ENCODE measurements at places on chromosomes 3 and 15.

GRCh38 chr3:77066829-77067228, 26.9 kb downstream of the ROBO2 start:
- DNase-seq: no peak

GRCh38 chr3:146019508-146019907, 141.5 kb downstream of the PLOD2 start:
- no peak for DNase-seq

DNA sequence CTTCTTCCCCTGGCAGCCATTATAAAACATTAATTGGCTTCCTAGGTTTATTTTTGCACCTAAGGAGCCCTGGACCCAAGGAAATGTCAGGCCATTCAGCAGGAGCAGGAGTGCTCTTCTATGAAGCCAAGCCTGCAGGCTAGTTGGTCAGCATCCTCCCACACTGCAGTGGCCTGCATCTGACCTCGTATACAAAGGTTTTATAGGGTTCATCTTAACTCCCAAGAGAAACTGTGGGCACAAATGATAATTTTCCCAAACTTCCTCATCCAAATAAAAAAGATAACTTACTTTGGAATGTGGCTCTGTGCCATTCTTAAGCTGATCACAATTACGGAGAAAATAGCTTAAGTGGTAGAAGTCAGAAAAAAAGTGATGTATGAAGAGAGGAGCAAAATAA, 19.4 kb downstream of the PLSCR1 start:
- no peak for DNase-seq

DNA sequence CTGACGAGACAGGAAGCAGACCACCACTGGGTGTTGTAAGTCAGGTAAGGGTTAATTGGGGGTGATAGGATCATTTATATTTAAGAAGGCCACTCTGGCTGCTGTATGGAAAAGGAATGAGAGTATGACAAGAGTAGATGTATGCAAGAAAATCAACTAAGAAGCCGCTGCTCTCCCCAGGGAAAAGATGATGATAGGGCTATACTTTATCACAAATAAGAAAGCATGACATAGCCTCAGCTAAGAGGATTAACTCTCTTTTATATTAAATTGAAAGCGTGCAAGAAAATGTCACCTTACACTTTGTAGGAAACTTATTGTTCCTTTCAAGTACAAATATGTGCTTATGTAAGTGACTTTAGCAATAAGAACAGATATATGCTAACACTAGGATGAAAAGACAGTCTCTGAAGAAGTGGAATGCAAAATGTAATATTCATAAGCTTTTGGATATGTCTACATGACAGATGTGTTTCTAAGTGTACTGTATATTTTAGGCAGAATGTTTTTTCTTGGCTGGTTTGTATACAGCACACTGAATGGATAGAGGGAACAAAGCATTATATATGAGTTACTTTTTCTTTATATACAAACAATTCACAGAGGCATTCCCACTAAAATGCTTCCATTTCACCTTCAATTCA, 8.7 kb upstream of the NDUFB4 start:
- no peak for DNase-seq

- no peak for DNase-seq
Observed at GRCh38 chr3:195034541-195034940, 236.4 kb downstream of the XXYLT1 start.

GRCh38 chr3:74561881-74562280, 52.6 kb downstream of the CNTN3 start:
- DNase-seq: no peak

GRCh38 chr15:78768096-78768495, 43.2 kb downstream of the ADAMTS7 start:
- DNase-seq: no peak

DNA sequence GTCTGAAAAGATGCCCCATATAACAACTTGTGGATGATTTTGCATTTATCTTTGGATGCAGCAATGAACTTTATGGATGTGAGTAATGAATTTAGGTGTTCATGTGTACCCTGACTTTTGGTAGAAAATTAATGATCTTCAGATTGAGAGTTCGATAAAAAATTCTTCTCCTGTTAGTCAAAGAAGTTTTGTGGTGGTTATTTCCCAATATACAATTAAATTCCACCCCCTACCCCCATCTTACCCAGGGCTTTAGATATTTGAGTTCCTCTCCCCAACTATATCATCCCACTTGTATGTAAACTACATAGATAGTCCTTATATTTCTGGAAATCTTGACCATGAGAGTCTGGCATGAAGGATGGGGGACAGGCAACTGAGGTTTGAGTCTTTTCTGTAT, 126.1 kb upstream of the ALDH1A3 start:
- DNase-seq: no peak

DNA sequence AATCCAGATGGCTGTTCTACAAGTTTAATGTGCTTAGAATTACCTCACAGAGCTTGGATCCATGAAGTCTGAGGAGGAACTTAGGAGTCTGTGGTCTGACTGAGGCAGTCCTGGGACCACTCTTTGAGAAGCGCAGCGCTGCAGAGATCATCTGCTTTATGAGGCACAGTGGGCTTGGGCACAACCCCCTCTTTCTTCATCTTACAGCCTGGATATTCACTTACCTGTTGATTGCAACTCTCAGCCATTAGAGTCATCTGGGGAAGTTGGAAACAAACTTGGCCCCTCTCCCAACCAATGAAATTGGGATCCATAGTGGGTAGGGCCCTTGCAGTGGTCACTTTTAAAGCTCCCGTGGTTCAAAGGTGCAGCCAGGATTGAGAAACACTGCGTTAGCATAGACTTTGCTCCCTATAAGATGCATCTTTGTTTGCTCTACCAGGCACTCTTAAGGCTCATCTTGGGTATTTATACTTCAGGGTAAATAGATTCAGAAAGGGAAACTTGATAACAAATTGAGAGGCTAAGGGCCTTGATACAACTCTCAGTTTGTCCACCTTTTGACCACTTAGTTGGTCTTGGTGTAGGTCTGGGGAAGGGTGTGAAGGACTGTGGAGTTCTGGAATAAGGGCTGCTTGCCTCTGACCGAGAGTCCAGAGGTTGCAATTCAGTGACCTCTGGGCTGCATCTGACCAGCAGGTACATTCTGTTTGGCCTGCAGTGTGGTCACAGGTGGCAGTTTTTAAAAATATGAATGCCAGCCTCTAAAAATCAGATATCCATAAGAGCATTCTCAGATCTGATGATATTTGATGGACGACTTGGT, 22.8 kb downstream of the FEM1B start:
- DNase-seq: no peak

- no peak for DNase-seq
Observed at GRCh38 chr15:49023354-49023753, 22.9 kb downstream of the SECISBP2L start.

GRCh38 chr3:41522612-41523011, 323.3 kb downstream of the CTNNB1 start:
- DNase-seq: no peak

DNA sequence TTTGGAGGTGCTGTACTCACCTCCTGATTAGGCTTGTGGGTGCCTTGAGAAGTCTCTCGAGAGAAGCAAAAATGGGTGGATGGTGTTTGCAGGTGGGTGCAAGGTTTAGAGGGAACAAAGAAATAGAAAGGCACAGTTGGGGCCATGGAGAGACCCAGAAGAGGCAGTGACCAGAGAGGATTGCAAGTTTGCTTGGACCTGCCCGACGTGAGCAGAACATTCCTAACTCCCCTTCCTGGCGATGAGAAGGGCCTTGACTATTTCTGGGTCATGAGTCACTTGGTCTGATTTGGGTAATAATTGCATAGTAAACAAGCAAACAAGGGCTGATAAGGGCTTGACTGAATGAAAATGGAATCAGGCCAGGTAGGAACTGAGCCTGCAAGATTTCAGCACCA, 7.0 kb upstream of the CTSH start:
- DNase-seq: no peak

GRCh38 chr3:149585401-149585726, 72.5 kb downstream of the WWTR1 start:
- DNase-seq: no peak

DNA sequence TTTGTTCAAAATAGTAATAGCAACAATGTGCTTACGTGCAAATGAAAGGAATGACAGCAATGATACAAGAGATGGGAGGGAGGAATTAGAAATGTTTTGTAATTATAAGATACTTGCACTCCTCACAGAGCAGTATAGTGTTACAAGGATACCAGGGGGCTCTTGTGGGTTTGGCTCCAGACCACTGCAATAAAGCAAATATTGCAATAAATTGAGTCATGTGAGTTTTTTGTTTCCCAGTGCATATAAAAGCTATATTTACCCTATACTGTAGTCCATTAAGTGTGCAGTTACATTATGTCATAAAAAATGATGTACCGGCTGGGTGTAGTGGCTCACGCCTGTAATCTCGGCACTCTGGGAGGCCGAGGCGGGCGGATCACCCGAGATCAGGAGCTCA, 864.3 kb downstream of the NSUN3 start:
- no peak for DNase-seq

- DNase-seq: no peak
Observed at GRCh38 chr3:110344487-110344886, 727.1 kb upstream of the NECTIN3 start.

DNA sequence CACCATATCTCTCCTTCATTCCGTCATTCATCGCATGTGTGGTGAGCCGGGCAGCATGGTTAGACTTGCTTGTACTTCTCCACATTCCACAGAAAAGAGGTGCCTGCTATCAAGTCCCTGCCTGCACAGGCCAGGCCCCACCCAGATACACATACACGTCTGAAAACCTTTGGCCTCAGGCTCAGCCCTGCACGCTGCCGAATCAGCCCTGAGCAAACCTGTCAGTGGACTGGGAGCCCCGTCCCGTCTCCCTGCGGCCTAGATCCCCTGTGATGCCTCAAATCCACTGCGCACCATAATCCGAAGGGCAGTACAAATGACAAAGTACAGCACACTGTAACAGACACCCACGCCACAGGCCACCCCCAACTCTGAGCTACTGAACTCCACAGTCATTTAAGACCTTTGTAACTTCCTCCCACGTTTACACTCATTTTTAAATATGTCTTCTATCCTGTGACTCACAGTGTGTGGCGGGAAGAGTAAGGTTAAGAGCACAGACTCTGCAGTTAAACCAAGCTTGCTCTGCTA, 67.1 kb downstream of the MB21D2 start:
- no peak for DNase-seq

- DNase-seq: no peak
Observed at GRCh38 chr3:194150252-194150934, 14.4 kb downstream of the HES1 start.

DNA sequence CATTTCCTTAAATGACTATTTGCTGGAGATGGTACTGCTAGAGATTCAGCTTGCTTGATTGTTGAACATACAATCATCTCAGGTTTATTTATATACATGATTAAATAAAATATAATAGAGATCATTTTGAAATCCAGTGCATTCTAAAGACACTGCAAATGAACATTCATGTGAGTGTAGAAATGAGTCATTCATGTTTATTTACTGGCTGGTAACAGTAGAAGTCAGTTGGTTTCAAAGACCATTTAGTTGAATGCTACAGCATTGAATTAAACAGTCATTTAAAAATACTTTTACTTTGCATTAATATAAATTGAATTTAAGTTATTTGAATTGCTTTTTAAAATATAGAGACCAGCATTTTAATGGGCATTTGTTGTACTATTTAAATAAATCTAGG, 551.9 kb upstream of the GOLIM4 start:
- DNase-seq: no peak

GRCh38 chr3:187661267-187661666, 8.9 kb downstream of the SST start:
- DNase-seq: no peak

DNA sequence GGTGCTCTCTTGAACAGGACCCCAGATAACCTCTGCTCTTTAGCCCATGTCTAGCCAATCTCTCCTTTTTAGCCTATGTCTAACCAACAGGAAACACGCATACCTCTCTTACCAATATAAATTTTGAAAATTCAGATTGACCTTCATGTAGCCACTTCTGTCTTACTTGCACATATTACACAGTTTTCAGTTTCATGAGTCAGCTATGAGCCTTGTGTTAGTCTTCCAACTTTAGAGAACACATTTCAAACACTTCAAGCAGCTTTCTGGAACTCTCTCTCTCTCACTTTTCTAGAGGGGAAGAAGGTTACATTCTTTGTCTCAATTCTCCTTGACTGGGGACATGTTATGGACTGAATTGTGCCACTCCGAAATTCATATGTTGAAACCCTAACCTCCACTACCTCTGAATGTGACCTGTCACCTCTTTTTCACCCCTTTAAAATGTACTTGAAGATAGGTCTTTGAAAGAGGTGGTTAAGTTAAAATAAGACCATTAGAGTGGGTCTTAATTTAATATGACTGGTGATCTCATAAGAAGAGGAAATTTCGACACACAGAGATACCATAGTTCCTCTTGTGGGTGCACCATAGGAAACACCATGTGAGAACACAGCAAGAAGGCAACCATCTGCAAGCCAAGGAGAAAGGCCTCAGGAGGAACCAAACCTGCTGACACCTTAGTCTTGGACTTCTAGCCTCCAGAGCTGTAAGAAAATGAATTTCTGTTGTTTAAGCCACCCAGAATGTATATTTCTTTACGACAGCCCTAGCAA, 480.3 kb upstream of the ALCAM start:
- no peak for DNase-seq

DNA sequence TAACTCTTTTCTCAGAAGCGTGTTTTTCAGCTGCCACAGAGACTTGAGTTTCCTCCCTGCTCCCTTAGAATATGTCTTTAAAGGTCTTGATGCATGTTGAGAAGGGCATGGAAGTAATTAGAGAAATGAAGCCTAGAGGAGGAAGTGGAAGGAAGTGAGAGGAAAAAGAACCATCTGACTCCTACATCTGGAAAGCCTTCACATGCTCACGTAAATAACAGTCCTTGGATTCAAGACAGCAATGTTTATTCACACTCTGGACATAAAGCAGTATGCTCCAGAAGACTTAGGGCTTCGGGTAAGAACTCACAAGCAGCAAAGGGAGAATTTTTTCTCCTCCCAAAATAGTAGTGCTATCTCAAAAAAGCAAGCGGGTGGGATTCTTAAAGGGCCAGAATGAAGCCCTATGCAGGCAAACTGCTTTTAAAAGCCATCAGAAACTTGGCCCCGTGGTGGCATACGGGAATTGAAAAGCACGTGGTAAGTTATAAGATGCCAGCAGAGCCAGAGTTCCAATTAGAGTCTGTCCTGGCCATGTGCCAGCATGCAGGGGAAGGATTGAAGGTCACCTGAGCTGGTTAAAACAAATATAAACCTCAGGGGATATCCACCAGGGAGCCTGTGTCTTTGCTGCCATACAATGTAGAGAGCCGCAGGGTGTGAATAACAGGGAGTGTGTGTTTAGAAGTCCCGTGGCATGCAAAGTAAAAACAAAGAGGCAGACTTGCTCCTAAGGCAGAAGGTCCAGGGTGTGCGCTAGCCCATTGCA, 380.8 kb upstream of the NDN start:
- no peak for DNase-seq

- no peak for DNase-seq
Observed at GRCh38 chr15:91515188-91515754, 338.2 kb upstream of the SLCO3A1 start.

DNA sequence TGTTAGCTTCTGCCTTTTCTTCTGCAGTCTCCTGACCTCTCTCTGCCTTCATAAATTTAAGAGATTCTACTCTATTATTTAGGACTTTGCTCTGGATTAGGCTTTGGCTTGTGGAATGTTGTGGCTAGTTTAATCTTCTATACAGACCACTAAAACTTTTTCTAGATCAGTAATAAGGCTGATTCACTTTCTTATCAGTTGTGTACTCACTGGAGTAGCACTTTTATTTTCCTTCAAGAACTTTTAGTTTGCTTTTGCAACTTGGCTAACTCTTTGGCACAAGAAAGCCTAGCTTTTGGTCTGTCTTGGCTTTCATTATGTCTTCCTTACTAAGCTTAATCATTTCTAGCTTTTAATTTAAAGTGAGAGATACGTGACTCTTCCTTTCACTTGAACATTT, 265.5 kb upstream of the TBC1D5 start:
- DNase-seq: no peak

- DNase-seq: no peak
Observed at GRCh38 chr15:100114100-100114499, 227.7 kb downstream of the ADAMTS17 start.

Data from activated T-helper 1 cell treated with Interleukin-2 at 50 U/mL for 16 hours (primary cell).